ENCODE measurements at places on chromosomes 5 and 9.

GRCh38 chr9:93288891-93289883 lies 105.2 kb downstream of the WNK2 start:
- DNase-seq = peak; percentile 47

- DNase-seq = no peak
These were observed 80.0 kb upstream of the ASS1 start for GRCh38 chr9:130364619-130365322.

GRCh38 chr9:18824095-18824666 lies 208.8 kb downstream of the SAXO1 start:
- no peak for DNase-seq

DNA sequence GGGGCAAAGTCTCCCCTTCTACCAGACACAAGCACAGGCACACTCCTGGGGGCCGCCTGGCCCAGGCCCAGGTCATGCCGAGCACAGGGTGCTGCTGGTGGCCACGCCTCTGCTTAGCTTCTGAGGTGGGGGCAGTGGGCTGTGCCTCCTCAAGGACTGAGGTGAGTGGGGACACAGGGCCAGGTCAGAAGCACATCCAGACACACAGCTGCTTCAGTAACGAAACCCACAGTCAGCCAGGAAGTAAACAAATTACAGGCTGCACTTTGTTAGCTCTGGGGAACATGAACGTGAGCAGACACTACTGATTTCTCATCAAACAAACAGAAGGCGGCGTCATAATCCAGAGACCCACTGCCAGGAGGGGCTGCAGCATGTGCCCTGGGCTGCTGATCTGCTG lies 192.4 kb downstream of the HSPA4 start:
- DNase-seq = no peak
